ENCODE measurements at places on chromosomes 7 and 10. TPM values are rescaled to one million over a fixed set of nuclear protein-coding genes. Genes with fewer than 3 reads are reported as not detected.

GRCh38 chr10:46992803-46993561 is 81.8 kb downstream of the PTPN20 start:
- no peak overlapping the region for H3K27ac ChIP-seq
- H3K27me3 ChIP-seq, result peaks cover 3% of the 10 kb centered on the region
- no peaks in the 10 kb centered on the region for H3K4me1 ChIP-seq
- no peak overlapping the region for H3K4me3 ChIP-seq

DNA sequence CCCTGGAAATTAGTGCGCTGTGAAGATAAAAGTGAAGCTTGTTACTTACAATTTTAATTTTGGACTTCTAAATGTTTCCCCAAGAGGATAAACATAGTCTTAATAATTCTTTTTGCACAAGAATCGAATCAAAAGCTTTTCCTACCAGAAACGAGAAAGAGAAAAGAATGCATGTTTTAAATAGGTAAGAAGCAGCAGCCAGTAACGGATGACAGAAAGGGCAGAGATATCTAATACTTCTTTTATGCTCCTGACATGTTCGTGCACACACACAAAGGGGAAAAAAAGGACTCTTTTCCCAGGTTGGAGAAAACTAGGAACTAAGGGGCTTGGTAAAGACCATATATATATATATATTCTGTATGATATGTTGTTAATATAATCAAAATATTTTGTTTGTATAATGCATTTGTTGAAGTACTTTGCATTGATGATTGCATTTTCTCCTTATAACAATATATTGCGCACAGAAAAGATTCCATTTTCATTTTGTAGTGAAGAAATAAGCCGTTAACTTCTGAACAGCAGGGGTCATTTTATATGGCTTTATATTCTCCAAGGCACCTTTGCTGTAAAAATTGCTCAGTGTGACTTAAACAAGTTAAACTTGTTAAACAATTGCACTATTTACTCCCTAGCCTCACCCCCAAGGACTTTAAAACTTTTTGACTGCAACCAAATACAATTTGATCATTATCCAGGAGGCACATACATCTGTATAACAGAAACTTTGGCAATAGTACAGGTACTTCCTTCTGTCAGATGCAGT is 2.2 kb downstream of the PRKAR2B start:
- no peak overlapping the region for H3K27ac ChIP-seq
- H3K36me3 ChIP-seq, result no peaks in the 10 kb centered on the region
- H3K27me3 ChIP-seq, result peaks cover 32% of the 10 kb centered on the region
- no peak overlapping the region for H3K4me3 ChIP-seq

- H3K36me3 ChIP-seq, result no peaks in the 10 kb centered on the region
- H3K4me3 ChIP-seq, result no peak overlapping the region
- no peaks in the 10 kb centered on the region for H3K4me1 ChIP-seq
- H3K27ac ChIP-seq, result no peak overlapping the region
Measured at GRCh38 chr10:70799124-70799523, 13.9 kb upstream of the TBATA start.

Gene MACROH2A2
- 3.6 TPM for total RNA-seq

- no peak overlapping the region for H3K4me3 ChIP-seq
- H3K27ac ChIP-seq, result no peak overlapping the region
- H3K4me1 ChIP-seq, result no peaks in the 10 kb centered on the region
- peaks cover 1% of the 10 kb centered on the region for H3K27me3 ChIP-seq
- no peak for DNase-seq
Measured at GRCh38 chr7:69403169-69403568, 195.1 kb upstream of the AUTS2 start.
